CD4-positive, alpha-beta T cell treated with Interleukin-15 for 4 hours (primary cell): ENCODE measurements at places on chromosomes 7 and 10.
A peak's percentile ranks its signal among the peaks of the same experiment; 100 is the strongest.

DNA sequence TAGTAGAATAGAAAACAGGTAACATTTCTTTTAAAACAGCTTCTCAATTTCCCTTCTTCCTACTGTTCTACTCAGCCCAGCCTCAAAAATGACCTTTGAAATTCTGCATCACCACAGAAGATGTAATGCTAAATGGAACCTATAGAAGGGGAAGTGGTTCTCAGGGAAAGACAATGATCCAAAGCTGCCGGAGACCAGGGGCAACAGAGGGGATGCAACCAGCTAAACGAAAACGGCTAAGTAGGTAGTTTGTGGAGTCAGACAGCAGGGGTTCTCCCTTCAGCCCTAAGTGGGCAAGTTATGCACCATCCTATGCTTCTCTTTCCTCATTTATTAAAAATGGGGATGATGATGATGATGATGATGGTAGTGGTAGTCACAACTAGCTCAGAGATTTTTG, 214.3 kb downstream of the ELMO1 start:
- no peak for DNase-seq

DNA sequence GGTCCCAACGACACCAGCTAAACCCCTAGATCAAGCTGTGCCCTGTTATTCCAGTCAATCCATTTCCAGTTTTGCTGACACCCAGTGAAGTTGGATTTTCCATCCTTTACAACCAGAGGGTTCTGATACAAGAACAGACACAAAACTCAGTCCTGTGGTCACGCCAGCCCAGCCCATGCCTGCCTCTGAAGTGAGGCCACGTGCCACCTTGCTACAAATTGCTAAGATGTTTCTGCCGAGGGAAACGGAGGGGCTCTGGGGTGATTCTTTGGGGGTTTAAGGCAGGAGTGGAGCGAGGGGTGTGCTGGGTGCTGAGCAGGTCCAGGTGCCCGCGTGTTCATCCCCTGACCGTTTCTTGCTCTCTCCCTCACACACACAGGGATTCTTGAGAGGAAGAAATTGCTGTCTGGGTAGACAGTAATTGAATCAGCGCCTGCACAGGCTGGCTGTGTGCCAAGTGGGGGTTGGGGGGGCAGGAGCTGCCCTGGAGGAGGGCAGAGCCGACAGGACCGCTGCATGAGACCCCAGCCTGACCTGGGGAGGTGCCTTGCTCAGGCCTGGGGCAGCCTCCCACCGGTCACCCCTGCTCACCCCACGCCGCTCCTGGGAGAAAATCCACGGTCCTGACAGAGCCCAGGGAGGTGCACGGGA, 38.1 kb downstream of the ADAP1 start:
- DNase-seq: no peak

GRCh38 chr10:17001961-17002749, 127.5 kb downstream of the CUBN start:
- DNase-seq: peak; percentile 85

DNA sequence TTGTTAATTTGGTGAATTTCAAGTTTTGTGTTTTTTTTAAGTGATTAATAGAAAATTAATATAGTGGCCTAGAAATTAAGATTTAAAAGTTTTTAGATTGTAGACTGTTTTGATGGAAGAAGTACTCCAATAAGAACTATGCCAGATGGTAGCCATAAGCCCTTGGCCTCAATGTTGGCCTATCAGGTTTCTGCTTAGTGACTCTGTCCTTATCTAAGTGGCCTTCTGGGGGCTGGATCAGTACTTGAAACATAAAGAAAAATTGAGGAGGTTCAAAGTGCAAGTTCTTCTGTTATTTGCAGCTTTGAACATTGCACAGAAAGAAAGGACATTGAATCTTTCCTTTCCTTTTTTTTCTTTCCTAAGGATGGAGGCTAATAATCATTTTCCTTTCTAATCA, 9.9 kb downstream of the CCDC126 start:
- DNase-seq: no peak

GRCh38 chr7:142298009-142298408, 40.2 kb upstream of the PRSS58 start:
- DNase-seq: peak; percentile 6

GRCh38 chr7:80771523-80771922, 133.1 kb downstream of the CD36 start:
- DNase-seq: no peak

DNA sequence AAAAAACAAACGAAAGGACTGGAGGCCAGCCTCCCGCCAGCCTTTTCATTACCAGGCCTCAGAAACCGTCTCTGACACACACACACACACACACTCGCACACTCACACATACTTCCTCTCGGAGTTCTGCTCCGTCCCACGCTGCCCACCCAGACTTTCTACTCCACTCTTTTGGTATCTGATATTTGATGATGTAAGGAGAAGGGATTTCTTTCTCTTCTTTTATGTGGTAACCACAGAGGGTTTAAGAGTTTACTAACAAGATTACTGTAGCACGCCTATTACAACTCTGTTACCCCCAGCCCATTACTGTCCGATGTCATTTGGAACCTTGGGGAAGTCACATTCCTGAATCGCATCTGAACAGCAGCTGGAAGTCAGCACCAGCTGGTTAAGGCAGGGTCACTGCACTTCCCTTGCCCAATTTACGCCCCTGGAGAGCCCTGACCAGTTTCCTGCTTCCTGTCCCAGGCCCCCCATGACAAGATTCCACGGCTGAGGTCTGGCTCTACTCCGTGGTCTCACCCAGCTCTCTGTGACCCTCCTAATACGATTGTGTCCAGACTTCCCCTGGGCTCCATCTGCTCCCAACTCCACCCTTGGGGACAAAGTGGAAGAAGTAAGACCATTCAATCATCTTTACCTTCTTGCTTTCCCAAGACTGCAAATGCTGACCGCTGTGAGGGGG, 1.1 kb downstream of the DENND2A start:
- DNase-seq: no peak

GRCh38 chr10:53664282-53665019, 891.9 kb upstream of the MBL2 start:
- DNase-seq: no peak

DNA sequence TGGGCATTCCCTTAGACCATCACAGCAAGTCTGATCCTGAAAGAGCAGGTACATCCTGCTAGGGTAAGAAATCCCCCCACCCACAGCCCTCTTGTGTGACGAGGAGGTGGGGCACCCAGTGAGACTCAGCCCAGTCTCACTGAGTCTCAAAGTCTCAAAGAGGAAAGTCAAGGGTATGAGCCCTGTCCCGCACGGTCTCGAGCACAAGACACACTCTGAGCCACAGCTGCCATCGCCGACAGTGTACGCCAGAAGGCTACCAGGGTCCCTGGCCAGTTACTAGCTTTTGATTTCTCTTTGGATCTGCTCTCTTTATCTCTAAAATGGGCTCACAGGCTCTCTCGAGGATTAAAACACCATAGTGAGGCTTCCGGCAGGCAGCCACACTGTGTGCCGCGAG, 190.2 kb downstream of the TNS3 start:
- DNase-seq: no peak

DNA sequence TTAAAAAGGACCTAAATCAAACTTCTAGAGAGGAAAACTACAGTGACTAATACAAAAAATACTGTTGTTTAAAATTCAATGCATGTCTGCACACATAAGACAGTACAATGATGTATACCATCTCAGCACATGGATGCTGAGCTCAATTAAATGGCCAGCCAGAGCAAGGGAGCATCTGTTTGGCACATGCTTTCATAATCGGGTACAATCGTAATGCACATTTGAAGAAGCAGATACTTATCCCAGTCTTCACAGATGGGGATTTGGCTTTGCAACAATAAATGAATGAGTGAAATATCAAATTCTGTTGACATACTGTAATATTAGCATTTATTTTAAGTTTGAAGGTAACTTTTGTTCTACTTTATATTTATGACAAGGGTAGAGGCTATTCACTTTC, 187.8 kb downstream of the CRPPA start:
- no peak for DNase-seq

GRCh38 chr10:1468811-1469210, 268.5 kb downstream of the ADARB2 start:
- no peak for DNase-seq

DNA sequence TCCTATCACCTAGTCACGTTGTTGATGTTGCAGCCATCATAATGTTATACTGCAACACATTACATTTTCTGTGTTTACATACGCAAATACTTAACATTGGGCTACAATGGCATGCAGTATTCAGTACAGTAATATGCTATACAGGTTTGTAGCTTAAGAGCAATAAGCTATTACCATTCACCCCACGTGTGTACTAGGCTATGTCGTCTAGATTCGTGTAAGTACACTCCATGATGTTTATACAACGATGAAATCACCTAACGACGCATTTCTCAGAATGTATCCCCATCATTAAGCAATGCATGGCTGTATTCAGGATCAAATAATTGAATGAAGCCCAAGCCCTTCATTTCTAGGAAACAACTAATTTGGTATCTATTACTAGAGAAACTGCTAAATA, 43.4 kb upstream of the C1GALT1 start:
- DNase-seq: no peak

GRCh38 chr7:1022801-1023465, 21.4 kb upstream of the GPR146 start:
- no peak for DNase-seq

GRCh38 chr10:30911303-30911863, 120.3 kb downstream of the ZNF438 start:
- no peak for DNase-seq

GRCh38 chr7:36748017-36748487, 23.8 kb upstream of the AOAH start:
- no peak for DNase-seq

DNA sequence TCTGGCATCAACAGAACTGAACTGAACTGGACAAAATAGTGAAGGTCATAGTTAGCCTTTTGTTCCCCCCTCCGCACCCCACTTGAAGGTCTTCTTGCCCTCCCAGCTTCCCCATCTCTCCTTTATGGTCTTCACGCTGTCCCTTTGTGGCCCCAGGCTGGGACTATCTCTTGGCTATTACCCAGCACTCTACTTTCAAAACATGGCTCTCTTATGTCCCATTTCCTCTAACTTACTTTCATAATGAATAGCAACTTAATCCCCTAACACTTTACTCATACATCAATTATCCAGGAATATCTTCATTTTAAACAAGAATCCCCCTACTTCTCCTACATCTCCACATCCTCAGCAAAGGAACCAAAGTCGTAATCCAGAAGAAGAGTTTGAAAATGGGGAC, 135.3 kb upstream of the ITGB1 start:
- DNase-seq: no peak

- no peak for DNase-seq
These were observed 26.6 kb downstream of the ST8SIA6 start for GRCh38 chr10:17427666-17428350.

DNA sequence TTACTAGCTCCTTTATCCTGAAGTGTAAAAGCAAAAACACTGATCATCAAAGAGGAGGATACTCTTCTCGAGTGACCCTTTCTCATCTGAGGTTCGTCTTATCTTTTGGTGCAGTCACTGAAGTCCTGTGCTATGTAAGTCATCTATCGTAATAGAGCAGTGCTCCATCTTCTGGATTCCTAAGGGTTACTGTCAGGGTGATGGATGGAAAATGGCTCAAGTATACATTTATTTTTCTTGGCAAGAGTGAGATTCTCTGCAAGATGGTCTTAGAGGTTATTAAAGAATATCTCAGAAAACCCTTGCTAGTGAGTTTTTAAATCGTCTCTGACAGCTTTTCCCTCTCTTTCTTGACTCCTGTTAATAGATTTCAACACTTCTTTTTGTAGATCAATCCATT, 12.4 kb downstream of the PRKG1 start:
- no peak for DNase-seq

DNA sequence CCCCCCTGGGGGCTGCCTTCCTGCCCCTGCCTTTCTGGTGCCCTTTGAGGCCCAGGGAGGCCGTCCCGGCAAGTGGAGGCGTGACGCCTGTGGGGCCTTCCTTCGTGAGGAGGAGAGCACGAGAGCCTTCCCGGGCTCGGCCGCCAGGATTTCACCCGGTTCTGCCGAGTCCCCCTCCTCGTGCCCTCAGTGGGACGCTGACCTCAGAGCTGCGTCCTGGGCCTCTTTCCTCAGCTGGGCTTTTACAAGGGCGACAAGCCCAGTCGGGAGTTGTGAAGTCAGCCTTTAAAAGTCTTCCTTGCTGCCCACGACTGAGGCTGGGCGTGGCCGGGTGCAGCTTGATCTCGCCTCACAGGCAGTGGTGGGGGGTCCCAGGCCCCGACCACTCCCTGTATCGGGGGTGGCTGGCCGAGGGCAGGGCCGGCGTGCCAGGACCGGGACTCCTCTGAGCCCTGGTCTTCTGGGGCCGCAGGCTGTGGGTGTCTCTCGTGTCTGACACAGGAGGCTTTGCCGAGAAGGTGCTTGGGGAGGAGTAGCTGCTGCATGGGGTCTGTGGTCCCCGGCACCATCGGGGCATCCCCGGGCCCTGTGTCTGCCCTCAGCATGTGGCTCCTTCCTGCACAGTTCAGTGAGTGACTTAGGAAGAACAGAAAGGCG, 41.8 kb downstream of the FAM20C start:
- no peak for DNase-seq

- no peak for DNase-seq
These were observed 26.8 kb downstream of the VSIR start for GRCh38 chr10:71746344-71747037.

DNA sequence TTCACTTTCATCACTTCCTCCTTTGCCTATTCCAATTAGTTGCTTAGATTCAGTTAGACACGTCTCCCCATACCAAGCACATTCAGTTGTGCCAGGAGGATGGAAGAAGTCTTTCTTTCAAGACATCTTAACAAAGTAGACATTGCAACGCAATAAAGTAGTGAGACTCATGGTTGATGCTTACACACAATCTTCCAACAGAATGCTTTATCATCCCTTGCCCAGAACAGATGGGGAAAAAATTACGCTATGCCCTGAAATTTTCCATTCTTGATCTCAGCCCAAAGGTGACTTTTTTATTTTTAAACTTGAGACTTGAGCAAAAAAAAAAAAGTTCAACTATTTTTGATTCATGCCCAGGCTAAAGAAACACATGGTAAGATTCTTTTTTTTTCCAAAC, 74.9 kb downstream of the KCNMA1 start:
- no peak for DNase-seq

GRCh38 chr7:13742126-13742525, 247.3 kb downstream of the ETV1 start:
- no peak for DNase-seq

GRCh38 chr10:113496111-113497109, 56.4 kb upstream of the HABP2 start:
- no peak for DNase-seq

GRCh38 chr10:128744811-128745305, 618.6 kb upstream of the MKI67 start:
- no peak for DNase-seq

DNA sequence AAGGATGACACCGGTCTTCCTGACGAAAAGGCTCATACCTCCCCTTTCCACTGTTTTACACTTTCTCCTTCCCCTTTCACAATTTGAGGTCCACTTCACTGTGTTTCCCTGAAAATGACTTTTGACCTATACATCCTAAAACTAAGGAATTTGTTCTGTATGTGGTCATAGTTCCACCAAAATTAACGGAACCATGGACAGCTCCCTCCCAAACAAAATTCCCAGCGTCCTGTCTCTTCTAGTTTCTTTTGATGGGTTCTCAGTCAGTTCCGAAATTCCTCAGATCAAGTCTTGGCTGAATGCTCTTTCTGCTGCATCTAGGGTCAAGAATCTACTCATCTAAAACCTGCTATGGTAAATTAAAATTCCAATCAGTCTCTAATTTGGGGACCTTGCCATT, 1191.9 kb downstream of the CNTNAP2 start:
- DNase-seq: no peak
